ENCODE measurements at places on chromosomes 6 and 20.
A peak's percentile ranks its signal among the peaks of the same experiment; 100 is the strongest.

DNA sequence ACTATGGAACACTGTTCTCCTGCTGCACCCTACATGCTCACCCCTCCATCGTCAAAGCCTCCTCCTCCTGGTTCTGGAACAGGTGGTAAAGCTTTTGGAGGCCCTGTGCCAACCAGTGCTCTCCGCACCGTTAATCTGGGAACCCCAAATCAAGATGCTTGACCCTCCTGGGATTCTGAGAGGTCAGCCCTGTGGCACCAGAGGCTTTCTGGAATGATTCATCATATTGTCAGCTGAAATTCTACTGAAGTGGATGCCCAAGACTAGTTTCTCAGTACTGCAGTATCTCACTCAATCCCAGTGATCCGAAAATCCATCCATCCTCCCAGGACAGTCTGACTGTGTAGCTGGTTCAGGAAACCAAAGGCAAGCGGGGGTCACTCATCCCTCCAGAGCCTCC is 92.7 kb downstream of the TRERF1 start:
- no peak for DNase-seq

DNA sequence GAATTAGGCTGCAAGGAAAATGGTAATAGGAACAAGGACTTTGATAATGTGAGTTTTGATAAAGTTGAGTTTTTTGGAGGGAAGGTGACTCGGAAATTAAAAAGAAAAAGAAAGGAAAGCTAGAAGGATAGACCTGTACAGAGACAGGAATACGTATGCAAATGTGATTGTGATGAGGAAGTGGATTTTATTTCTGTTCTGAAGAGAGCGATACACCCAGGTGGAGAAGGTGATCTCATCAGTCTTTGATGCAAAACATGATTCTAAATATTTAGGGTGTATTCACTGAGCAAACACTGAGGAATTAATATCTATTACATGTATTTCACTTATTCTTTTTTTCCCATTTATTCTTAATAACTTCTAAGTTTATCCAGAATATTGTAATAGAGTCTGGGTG is 9.2 kb upstream of the PLEKHG1 start:
- DNase-seq: no peak

DNA sequence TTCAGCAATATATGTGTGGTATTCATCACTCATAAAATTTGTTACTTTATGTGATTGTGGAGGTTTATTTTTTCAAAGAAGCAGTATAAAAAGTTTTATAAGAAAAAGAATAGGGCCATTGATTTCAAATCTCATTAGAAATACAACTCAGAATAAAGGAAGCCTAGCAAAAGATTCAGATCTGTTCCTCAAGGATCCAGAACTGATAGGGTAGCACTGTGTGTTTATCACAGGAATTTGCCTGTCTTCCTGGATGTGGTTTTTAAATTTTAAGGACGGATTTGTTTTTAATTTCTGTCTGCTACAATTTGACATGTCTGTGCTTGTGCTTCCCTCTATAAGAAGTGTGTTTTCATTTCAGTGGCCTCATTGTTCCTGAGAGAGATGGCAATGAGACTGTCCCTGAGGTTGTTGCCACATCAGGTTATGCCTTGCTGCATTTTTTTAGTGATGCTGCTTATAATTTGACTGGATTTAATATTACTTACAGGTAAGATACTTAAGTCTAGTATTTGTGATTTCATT is 74.6 kb downstream of the ATRN start:
- no peak for DNase-seq

DNA sequence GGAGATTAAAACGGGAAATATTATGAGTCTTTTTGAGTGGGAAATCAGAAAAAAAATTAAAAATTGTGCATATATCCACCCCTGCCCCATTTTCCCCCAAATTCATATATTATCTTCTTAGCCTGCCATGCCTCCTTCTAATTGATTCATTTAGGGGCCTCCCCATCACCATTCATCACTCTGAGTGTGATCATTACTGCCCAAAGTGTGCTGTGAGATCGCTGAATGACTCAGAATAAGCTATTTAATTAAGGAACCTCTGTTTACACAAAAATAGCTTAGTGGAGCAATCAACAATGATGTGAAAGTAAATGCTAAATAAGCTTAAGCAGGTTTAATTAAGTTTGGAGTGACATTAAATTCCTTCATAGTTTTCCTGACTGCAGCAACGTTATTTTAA is 645.5 kb downstream of the GRIK2 start:
- DNase-seq: no peak

DNA sequence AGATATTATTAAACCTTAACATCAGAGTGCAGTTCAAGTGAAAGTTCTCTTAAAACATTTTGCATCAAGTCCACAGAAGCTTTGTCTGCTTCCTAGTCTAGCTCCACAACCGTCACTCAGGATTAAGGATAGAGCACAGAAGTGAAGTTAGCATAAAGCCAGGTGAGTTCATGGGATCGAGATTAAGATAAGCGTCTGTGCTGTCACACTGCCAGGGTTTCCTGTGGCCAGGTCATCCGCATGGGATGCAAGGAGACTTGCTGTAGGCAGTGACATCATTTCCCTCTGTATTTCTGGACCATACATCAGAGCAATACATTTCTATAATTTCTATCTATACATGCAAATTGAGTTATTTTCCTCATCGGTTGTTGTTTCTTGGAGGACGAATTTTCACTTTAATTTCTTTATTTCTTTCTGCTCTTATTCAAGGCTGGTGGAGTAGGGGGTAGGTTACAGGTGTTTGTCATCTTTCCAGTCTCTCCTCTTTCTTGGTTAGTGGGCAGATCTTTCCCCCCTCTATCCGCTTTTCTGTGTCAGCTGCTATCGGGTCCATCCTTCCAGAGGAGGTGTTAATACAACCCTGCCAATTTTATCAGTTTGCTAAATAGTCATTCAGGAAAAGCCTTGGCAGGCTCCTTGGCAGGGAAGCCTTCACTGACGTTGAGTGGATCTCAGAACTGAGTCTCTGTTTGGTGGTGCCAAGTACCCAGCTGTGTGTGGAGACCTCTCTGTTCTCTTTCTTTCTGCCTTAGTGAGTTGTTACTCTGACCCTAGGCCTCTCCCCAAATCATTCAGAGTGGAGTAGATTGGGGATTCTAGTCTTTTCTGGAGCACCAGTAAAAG is 307.6 kb upstream of the MAP3K7 start:
- DNase-seq: no peak

DNA sequence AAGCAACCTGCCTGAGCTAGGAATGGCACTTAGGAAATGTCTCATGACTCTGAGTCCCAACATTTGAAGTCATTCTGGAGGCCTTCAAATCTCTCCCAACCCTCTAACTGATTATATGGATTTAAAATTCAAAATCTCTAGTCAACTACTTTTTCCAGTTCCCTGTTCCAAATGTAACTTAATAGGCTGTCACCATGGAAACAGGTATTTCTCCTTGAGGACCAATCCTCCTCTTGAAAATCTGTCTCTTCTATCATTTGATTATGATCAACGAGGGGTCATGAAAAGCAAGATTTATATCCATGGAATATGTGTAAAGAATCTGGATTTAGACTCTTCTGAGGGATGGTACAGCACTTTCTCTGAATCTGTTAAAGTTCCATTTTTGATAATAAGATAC is 127.3 kb upstream of the DTNBP1 start:
- DNase-seq: no peak

- no peak for DNase-seq
These were observed 148.5 kb upstream of the DEFB112 start for GRCh38 chr6:50198245-50198644.

- DNase-seq: no peak
These were observed 121.5 kb upstream of the ARG1 start for GRCh38 chr6:131451321-131452144.

GRCh38 chr20:1225783-1226654 is at the start of gene RAD21L1:
Gene RAD21L1, plus strand, starts transcription at chr20:1226044. Its CDS starts 2,410 bp downstream, at chr20:1228454.
- DNase-seq: peak; percentile 71

- DNase-seq: no peak
These were observed 45.2 kb downstream of the PSMG4 start for GRCh38 chr6:3303795-3304411.

DNA sequence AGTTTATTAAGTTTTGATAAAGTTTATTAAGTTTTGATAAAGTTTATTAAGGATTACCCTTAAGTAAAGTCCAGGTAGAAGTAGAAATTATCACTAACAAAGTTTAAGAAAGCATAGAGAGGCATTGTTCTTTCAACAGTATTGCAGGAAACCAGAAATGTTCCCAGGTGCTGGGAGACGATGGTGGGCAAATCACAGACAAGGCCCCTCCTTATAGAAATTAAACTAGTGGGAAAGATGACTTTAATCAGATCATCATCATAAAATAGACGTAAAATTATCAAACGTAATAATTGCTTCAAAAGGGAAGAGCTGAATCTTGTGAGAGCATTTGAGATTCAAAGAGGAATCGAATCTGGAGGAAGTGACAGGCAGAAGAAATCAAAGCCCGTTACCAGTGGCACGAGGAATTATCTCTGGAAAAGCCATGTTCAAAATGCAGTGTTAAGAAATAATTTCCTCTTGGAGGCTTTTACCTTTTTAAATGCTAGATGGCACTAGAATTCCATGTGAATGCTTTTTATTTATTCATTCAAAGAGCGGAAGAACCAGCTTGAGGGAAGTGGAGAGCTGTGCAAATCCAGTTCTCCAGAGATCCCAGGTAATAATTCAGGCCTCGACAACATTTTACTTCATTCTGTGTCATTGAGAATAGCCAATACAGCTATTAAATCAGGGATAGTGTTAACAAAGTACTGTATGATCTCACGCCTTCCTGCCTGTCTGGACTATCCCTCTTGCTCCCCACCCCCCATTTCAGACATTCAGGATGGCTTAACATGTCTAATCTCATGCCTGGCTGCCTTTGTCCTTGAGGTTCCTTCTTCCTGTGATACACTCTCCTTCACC is 1.0 kb upstream of the APMAP start:
- peak; percentile 58 for DNase-seq

DNA sequence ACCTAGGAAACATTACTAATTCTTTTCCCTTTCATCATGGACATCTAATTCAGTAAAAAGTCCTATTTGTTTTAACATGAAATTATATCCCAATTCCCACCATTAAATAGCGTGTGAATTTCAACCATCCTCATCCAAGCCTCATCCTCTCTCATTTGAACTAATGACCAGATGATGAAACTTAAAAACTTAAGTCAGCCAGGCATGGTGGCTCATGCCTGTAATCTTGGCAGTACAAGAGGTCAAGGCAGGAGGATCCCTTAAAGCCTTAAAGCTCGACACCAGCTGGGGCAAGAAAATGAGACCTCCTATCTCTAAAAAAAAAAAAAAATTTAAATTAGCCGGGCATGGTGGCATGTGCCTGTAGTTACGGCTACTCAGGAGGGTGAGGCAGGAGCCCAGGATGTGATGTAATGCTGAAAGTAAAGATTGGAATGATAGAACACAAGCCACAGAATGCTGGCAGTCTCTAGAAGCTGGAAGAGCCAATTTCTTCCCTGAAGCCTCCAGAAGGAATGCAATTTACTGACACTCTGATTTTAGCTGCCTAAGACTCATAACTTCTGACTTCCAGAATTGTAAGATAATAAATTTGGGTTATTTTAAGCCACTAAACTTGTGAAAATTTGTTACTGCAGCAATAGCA is 27.1 kb upstream of the HAO1 start:
- peak; percentile 56 for DNase-seq

- peak; percentile 21 for DNase-seq
These were observed 3.0 kb upstream of the CDH26 start for GRCh38 chr20:59955131-59955796.

- no peak for DNase-seq
These were observed 272.6 kb downstream of the TMEM242 start for GRCh38 chr6:157050537-157051265.

DNA sequence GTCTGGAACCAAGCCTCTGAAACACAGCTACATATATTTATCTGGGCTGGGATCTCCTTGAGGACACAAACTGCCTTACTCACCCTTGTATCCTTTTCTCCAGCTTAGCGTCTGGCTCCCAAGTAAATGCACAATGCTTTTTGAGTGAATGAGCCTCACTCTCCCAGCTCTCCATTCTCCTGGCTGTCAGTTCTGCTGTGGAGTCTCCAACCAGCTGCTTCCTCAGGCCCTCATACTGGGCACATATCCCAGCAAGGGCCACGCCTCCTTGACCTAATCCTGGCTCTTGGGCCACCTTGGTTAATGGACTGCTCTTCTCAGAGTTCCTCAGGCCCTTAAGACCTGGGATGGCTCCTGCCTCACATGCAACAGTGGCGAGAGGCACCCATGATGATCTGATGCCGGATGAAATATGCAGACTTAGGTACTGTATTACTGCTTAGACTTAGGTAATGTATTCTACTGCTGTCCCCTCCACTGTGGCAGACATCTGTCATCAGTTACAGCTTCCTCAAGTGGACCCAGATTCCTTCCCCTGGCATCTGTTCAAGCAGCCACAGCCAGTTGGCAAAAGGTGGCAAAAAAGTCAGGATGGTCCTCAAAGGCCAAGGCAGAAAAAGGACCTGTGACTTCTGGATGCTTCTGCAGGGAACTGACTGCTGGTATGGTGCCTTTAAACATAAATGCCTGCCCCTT is 16.5 kb downstream of the SNHG17 start:
- DNase-seq: no peak

- peak; percentile 86 for DNase-seq
These were observed 246.0 kb upstream of the TENT5A start for GRCh38 chr6:81998432-81998831.

DNA sequence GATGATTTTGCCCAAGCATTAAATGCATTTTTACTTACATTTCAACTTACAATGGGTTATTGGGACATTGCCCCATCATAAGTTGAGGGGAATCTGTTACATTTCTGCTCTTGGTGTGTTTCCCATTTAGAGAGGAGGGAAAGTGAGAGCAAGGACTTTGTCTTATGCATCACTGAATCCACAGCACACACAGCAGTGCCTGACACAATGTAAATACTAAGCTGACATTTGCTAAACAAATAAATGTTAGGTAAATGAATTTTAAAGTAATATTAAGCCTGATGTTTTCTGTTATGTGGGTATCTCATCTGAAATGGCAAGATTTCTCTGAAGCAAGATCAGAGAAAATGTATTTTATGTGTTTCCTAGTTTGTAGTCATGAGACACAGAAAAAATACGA is 143.6 kb upstream of the STXBP5 start:
- no peak for DNase-seq

GRCh38 chr20:43942667-43943285 is 28.1 kb downstream of the TOX2 start:
- DNase-seq: peak; percentile 77

GRCh38 chr6:54899442-54899841 is 52.9 kb downstream of the FAM83B start:
- no peak for DNase-seq

DNA sequence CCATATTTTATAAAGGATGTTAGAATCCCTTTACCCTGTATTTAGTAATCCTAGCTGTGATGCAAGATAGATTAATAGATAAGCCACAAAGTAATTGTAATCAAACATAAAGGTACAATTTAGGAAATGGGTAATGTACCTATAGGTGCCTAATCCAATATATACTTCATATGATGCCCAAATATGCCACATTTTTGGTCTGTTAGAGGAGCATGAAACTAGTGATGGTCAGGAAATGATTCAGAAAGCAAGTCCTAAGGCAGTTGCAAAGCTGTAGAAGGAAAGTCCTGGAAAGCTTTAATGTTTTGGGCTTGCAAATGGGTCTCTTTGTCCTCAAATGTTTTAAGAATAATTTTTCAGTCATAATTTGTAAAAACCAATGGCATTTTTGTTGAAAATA is 76.6 kb upstream of the PTPRK start:
- DNase-seq: no peak

GRCh38 chr6:56491606-56492328 is 150.9 kb downstream of the DST start:
- DNase-seq: peak; percentile 53
